ENCODE measurements at places on chromosomes 6 and 20. TPM values are rescaled to one million over a fixed set of nuclear protein-coding genes. Genes with fewer than 3 reads are reported as not detected.

Gene ISM1
- total RNA-seq: 0.39 TPM

- H3K4me1 ChIP-seq: peaks cover 14% of the 10 kb centered on the region
- peak overlapping the region; percentile 5 for H3K4me3 ChIP-seq
- no peaks in the 10 kb centered on the region for H3K36me3 ChIP-seq
- no peaks in the 10 kb centered on the region for H3K27me3 ChIP-seq
- peak; percentile 35 for DNase-seq
These were observed 40.5 kb upstream of the TAF8 start for GRCh38 chr6:42009844-42010184.

GRCh38 chr20:50067461-50067860, 45.5 kb downstream of the UBE2V1 start:
- no peaks in the 10 kb centered on the region for H3K27me3 ChIP-seq
- H3K36me3 ChIP-seq: no peaks in the 10 kb centered on the region
- H3K4me1 ChIP-seq: peaks cover 3% of the 10 kb centered on the region
- DNase-seq: no peak
- H3K27ac ChIP-seq: no peak overlapping the region
- no peak overlapping the region for H3K4me3 ChIP-seq

GRCh38 chr6:104411302-104411701, 448.4 kb downstream of the HACE1 start:
- H3K36me3 ChIP-seq: no peaks in the 10 kb centered on the region
- H3K4me1 ChIP-seq: no peaks in the 10 kb centered on the region
- H3K27me3 ChIP-seq: no peaks in the 10 kb centered on the region
- no peak overlapping the region for H3K4me3 ChIP-seq

Gene BTNL2
- not detected for total RNA-seq

DNA sequence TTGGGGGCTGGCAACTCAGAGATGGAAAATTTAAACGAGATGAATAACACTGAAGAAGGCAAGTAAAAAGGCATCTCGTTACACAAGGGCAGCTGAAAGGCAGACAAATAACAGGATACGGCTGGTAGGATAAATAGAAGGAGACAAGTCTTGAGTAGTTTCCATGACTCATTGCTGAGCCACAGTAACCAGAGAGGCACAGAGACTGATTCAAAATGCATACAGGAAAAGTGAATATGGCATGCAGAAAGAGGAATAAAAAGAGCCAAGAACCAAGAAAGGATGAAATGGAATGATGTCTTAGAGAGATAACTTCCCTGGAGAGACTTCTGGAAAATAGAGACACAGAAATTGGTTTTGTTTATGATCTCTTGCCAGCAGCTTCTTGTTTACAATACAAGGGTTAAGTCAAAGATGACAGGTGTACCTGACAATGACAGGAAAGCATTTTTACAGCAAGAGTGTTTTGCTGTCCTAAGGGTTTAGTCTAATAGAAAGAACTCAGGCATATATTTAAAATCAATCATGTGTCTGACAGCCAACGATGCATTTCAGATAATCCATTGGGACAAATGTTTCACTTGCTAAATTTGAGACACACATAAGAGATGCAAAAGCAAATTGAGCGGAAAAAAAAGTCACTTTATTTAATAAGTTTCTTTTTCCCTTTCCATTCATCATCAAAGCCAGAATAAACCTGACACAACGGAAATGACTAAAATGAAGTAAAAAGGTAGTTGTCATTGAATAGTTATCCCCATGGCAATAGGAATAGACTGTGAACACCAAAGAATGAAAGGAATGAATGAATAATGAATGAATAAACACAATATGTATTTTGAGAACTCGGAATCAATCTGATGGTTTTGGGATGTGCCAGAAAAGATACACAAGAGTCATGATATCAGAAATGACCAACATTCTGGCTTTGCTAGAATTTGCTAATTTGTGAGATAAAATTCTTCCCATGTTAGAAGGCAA, 68.0 kb upstream of the KCNQ5 start:
- H3K27ac ChIP-seq: peak overlapping the region; percentile 83
- no peaks in the 10 kb centered on the region for H3K36me3 ChIP-seq
- peak; percentile 47 for DNase-seq

- H3K4me1 ChIP-seq: peaks cover 34% of the 10 kb centered on the region
- no peak overlapping the region for H3K4me3 ChIP-seq
These were observed 10.1 kb downstream of the FIG4 start for GRCh38 chr6:109701221-109701620.

Gene INSM1
- 2.2 TPM for total RNA-seq

GRCh38 chr6:80235647-80236046, 129.2 kb downstream of the BCKDHB start:
- no peak for DNase-seq
- H3K4me1 ChIP-seq: no peaks in the 10 kb centered on the region
- H3K27ac ChIP-seq: no peak overlapping the region
- H3K27me3 ChIP-seq: no peaks in the 10 kb centered on the region

- no peak for DNase-seq
- H3K4me3 ChIP-seq: no peak overlapping the region
- no peak overlapping the region for H3K27ac ChIP-seq
- H3K4me1 ChIP-seq: peaks cover 5% of the 10 kb centered on the region
- no peaks in the 10 kb centered on the region for H3K27me3 ChIP-seq
These were observed 101.1 kb downstream of the SMLR1 start for GRCh38 chr6:130928158-130928912.

GRCh38 chr20:59175861-59176260, 12.2 kb downstream of the ZNF831 start:
- no peaks in the 10 kb centered on the region for H3K36me3 ChIP-seq
- no peaks in the 10 kb centered on the region for H3K27me3 ChIP-seq
- no peaks in the 10 kb centered on the region for H3K4me1 ChIP-seq
- H3K4me3 ChIP-seq: no peak overlapping the region

DNA sequence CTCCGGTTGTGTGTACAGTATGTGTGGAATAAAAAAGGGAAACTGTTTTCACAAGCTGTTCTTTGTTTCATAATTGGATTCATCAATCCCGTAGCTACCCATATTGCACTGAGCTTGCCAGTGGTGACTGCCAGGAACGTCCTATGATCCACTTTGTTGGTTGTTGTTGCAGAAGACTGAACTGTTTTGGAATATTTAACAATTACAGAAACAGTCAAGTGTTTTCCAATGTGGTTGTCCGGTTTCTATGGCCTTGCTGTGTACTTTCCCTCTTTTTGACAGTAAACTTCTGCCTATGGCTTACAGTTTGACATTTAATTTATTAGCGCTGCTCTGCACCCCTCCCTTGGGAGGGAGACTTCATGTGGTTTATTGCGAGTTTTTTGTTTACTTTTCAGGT, 141.2 kb downstream of the DTNBP1 start:
- DNase-seq: no peak
- H3K4me1 ChIP-seq: peaks cover 9% of the 10 kb centered on the region
- no peaks in the 10 kb centered on the region for H3K27me3 ChIP-seq
- peak overlapping the region; percentile 84 for H3K27ac ChIP-seq
- H3K36me3 ChIP-seq: peaks cover 58% of the 10 kb centered on the region

Gene FGD2
- total RNA-seq: 0.14 TPM

DNA sequence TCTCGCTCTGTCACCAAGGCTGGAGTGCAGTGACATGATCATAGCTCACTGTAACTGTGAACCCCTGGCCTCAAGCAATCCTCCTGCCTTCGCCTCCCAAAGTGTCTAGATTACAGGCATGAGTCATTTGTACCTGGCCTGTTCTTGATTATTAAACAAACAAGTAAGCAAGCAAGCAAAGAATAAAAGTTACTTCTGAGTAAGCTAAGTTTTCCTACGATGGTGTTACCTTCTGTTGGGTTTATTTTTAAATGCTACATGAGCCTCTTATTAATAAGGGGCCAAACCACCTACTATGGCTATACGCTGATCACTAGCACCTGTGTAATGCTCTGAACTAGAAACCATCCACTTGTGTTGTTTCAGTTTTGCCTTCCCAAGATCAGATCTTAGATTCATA, 50.8 kb downstream of the IL22RA2 start:
- no peak overlapping the region for H3K4me3 ChIP-seq
- H3K27me3 ChIP-seq: no peaks in the 10 kb centered on the region
- no peak for DNase-seq
- no peaks in the 10 kb centered on the region for H3K36me3 ChIP-seq

DNA sequence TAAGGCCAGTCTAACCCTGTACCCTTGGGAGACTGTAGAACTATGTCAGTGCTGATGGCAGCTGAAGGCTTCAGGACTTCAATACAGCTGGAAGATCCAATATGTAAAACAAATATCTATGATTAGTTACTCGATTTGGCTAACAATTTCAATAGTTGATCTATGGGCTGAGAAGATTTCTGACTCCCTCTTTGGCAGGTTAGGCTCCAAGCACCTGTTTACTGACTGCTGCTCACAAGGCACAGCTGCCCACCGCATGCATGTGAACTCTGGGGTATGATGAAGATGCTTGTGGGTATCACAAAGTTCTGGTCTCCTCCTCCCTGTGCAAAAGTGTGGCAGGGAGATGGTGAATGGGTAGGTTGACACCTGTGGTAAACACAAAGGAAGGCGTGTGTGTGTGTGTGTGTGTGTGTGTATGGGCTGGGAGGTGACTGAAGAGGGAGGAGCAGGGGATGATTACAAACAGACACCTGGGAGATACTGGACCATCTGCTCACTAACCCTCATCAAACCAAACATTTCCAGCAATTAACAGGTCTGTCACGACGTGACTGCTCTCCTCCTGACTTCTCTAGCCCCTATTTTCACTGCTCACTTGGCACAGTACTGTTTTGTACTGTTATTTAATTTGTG, 18.1 kb downstream of the ELMO2 start:
- no peak overlapping the region for H3K27ac ChIP-seq
- no peak for DNase-seq
- peaks cover 7% of the 10 kb centered on the region for H3K36me3 ChIP-seq

GRCh38 chr6:166736634-166737033, 109.6 kb upstream of the RPS6KA2 start:
- no peak for DNase-seq
- no peaks in the 10 kb centered on the region for H3K36me3 ChIP-seq
- no peaks in the 10 kb centered on the region for H3K27me3 ChIP-seq
- no peak overlapping the region for H3K4me3 ChIP-seq
- H3K4me1 ChIP-seq: peaks cover 22% of the 10 kb centered on the region

Gene MUC21
- total RNA-seq: not detected

Gene DDO
- 0.10 TPM for total RNA-seq

DNA sequence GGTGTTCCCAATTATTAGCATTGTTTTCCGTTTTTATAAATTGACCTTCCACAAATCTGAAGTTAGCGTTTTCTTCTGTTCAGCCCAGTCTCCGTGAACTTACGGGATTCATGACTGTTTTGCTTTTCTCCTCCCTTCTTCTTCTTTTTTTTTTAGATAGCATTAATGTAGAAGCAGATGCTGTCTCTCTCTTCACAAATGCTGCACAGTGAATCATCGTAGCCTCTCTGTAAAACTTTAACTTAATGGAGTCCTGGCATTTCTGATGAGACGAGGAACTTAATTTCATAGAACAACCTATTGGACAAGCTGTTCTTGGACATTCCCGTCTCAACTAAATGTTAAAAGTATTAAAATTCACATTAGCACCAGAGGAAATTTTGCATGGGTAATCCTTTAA, 138.0 kb upstream of the EEF1E1 start:
- H3K27ac ChIP-seq: no peak overlapping the region
- H3K27me3 ChIP-seq: no peaks in the 10 kb centered on the region
- no peak overlapping the region for H3K4me3 ChIP-seq
- peaks cover 7% of the 10 kb centered on the region for H3K4me1 ChIP-seq
- no peak for DNase-seq
- H3K36me3 ChIP-seq: no peaks in the 10 kb centered on the region

Gene SLC22A3
- 3.2 TPM for total RNA-seq

Measured in GM23338 (cell line).